Activated CD4-positive, alpha-beta memory T cell treated with anti-CD3 and anti-CD28 coated beads for 36 hours (primary cell): ENCODE measurements at places on chromosomes 11 and 22.

DNA sequence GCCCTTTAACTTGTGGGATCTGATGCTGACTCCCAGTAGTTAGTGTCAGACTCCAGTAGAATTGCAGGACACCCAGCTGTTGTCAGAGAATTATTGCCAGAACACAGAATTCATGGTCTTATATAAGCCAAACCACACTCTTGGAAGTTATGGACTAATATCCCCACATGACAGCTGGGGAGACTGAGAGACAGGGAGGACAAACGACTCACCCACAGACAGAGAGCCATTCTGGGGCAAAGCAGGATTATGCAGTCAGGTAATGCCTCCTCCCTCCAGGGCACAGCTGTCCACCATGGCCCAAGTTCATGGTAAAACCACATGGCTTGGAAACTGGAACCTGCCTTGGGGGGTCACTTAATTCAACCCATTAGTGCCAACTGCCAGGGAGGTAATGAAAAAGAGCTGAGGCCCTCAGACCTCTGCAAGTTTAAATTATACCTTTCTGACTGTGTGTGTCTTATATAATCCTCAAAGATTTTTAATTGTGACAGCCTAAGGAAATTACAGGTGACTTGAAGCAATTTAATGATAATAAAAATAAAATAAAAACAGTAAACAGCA is 299.5 kb downstream of the BUD13 start:
- no peak for DNase-seq

GRCh38 chr11:120391854-120392253 is 55.6 kb downstream of the ARHGEF12 start:
- DNase-seq = no peak

DNA sequence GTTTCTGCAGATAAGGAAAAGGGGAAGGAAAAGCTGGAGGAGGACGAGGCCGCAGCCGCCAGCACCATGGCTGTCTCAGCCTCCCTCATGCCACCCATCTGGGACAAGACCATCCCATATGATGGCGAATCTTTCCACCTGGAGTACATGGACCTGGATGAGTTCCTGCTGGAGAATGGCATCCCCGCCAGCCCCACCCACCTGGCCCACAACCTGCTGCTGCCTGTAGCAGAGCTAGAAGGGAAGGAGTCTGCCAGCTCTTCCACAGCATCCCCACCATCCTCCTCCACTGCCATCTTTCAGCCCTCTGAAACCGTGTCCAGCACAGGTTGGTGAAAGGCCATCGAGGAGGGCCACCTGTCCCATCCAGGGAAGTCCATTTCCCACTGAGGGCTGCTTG is 5.6 kb downstream of the TEF start:
- no peak for DNase-seq

GRCh38 chr11:119759324-119759723 is 30.3 kb upstream of the NECTIN1 start:
- DNase-seq = no peak

DNA sequence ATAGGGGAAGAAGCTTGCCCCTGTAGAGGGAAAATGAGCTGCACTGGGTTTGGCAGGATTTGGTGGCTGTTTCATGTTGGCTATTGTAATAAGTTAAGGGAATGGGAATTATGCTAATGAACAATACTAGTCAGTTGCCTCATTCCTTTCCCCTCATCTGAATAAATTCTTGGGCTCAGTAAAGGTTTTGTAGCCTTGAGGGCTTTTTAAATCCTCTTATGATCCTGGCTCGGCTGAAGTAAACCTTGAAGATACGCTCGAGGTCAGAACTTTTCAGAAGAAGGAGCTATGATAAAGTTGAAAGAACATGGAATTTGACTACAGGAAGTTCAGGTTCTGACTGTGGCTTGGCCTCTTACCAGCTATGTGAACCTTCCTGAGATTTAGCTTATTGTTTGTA is 448.7 kb downstream of the RAB38 start:
- no peak for DNase-seq

- no peak for DNase-seq
Measured at GRCh38 chr11:68467201-68467834, 6.8 kb downstream of the PPP6R3 start.

DNA sequence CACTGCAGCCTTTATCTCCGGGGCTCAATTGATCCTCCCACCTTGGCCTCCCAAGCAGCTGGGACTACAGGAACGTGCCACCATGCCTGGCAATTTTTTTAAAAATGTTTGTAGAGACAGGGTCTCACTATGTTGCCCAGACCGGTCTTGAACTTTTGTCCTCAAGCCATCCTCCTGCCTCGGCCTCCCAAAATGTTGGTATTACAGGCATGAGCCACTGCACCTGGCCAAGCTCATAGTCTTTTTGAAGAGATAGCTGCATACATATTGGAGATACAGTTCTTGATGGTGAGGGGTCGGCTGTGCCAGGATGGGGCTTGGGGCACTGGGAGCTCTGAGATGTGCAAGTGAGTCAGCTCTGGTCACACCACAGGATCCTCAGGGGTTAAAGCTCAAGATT is 53.2 kb downstream of the CHRDL2 start:
- no peak for DNase-seq

DNA sequence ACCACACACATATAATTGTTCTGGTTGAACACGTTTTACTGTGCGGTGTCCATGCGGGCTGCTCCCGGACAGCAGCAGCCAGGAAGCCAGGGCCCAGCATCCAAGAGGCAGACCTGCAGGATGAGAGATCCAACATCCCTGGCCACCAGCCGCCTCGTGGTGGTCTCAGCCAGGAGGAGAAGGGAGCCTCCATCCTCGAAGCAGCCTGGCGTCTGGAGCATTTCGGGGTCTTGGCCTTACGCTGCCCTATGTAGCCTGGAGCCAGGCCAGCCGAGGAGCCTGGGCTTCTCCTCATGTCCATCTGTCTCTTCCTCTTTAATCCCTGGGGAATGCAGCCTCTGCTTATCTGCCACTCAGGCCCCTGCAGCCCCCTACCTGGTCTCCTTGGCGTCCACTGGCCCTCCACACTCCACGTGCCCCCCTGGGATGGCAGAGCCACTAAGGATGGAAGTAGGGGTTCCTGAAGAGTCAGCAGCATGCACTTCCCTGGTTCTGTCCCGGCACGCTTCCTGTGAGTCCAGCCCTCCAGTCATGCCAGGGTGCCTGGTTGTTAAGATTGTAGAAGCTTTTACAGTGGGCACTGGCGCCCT is 253.2 kb downstream of the TBC1D22A start:
- DNase-seq = no peak

GRCh38 chr11:78961937-78962701 is 387.5 kb upstream of the NARS2 start:
- peak; percentile 9 for DNase-seq

GRCh38 chr11:35009191-35009943 is 92.9 kb downstream of the PDHX start:
- DNase-seq = no peak

GRCh38 chr11:78666675-78667160 is 92.1 kb upstream of the NARS2 start:
- no peak for DNase-seq

- DNase-seq = no peak
Measured at GRCh38 chr11:47850337-47850736, 2.2 kb upstream of the NUP160 start.

DNA sequence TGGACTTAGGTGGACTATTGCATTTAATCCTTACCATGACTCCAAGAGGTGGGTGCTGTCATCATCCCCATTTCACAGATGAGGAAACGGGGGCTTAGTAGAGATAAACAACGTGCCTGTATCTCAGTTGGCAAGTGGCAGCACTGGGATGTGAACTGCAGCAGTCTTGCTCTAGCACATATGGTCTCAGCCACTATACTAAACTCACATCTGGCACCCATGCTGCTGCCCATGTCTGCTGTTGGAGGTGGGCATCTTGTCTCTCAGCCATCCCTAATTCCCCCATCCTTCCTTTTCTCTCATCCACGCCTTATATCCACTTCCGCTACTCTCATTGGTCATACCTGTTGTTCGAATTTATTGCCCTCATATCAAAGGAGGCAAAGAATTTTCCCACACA is 3.8 kb downstream of the PRG3 start:
- no peak for DNase-seq

DNA sequence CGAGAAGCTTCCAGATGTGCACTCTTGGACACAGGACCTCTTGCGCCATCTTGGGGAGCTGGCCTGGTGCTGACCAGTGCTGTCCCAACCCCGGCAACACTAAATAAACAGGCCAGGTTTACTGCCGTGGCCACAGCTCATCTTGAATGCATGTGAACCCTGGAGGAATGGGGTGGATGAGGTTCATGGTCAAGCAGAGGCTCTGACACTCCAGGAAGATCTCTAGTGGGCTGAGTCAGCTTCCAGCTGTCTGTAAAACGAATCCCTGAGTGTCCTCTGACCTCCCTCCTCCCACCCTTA is 51.8 kb downstream of the ALX4 start:
- no peak for DNase-seq

DNA sequence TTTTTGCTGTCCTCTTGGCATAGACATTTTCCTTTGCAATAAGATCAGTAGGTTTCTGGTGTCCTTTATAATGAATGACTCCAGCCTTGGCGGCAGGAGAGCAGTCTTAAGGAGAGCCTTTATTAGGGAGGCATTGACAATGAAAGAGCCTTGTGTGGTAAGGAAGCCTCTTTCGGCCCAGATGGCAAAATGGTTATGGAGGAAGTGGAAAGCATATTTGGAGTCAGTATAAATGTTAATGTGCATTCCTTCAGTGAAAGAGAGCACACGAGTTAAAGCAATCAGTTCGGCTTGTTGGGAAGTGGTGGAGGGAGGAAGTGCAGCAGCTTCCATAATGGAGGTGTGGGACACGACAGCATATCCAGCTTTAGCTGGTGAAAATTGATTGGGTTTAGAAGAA is 18.1 kb upstream of the ANO1 start:
- DNase-seq = no peak

- no peak for DNase-seq
Measured at GRCh38 chr11:62534779-62535545, 11.6 kb downstream of the AHNAK start.

- DNase-seq = no peak
Measured at GRCh38 chr11:8293171-8293570, 29.5 kb upstream of the LMO1 start.

DNA sequence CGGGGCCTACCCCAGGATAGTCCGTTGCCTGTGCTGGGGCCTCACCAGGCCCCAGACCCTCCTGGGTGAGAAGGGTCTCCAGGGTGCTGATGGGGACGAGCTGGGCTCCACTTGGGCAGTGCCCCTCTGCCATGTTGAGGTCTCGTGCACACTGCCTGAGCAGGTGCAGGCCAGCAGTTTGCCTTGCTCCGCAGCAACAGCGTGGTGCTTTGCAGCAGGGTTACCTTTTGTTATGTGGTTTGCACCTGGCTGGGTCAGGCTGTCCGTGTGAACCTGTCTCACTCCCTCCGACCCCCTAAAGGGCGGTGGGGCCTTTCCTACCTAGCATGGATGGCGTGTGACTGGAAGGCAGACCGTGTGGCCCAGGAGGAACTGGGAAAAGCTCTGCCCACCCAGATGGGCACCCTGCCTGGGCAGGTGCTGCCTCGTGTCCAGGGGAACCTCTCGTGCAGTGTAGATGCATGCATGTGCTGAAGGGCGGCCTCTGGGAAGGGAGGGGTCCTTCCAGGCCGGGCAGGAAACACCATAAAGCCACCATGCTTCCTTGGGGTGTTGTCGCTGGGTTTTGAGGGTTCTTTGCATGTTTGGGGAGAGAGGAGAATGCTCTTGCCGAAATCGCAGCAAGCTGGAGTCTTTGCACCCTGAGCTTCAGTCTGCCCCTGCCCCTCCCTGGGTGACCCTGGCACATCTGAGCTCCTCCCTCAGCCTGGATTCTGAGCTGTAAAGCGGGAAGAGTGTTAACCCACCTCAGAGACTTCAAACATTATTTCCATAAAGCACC is 75.4 kb upstream of the PPARA start:
- DNase-seq = no peak

- no peak for DNase-seq
Measured at GRCh38 chr11:2445746-2446551, 1.1 kb downstream of the KCNQ1 start.

- no peak for DNase-seq
Measured at GRCh38 chr22:20066617-20067383, 13.2 kb upstream of the DGCR8 start.

- DNase-seq = no peak
Measured at GRCh38 chr11:107789767-107790166, 68.8 kb downstream of the SLC35F2 start.

DNA sequence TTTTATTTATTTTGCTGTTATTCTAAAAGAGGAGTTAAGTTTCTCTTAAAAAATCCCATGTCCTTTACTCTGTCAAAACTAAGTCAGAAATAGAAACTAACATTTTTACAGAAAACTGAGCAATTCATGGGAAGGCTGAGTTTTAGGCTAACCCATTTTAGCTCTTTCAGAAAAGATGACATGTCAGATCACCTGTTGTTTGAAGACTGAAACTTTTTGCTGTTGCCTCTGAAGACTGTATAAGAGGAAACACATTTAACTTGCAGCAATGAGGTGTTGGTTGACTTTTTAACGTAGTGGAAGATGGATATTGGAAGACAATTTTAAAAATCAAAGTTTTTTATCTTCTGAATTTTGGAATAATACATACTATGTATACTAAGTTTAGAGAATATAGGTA is 115.4 kb downstream of the METTL15 start:
- no peak for DNase-seq

DNA sequence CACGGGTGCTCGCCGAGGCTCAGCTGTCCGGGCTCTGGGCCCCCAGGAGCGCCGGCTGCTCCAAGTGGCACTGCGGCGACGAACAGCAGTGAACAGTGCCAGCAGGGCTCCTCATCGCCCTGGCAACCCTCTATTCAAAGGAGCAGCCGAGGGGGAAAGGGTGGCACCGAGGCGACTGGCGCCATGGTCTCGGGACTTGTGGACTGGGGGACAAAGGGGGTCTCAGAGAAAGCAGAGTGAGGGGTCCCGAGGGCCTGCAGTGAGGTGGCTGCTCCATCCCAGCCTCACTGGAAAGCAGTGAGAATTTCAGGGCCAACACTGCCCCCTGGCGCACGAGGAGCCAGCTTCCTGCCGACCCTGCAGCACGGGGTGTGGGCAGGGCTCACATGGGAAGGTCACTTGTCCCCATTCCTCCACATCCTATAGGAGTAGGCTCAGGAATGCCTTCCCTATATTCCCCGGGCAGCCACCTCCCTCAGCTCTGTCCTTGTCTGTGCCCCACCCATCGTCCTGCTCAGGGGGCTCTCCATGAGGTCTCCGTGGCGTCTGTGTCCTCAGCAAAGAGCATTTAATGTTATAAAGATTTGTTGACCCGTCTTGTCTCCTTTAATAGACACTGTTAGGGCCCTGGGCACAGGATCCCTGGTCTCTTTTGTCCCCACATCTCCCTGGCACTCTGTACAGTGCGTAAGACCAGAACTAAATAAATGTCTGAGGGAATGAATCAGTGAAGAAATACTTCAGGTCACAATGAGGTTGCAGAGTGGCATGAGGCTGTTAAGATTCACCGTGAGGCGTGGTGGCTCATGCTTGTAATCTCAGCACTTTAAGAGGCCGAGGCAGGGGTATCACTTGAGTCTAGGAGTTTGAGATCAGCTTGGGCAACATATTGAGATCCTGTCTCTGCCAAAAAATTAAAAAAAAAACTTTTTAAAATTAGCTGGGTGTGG is 26.4 kb downstream of the LRFN4 start:
- DNase-seq = peak; percentile 78

DNA sequence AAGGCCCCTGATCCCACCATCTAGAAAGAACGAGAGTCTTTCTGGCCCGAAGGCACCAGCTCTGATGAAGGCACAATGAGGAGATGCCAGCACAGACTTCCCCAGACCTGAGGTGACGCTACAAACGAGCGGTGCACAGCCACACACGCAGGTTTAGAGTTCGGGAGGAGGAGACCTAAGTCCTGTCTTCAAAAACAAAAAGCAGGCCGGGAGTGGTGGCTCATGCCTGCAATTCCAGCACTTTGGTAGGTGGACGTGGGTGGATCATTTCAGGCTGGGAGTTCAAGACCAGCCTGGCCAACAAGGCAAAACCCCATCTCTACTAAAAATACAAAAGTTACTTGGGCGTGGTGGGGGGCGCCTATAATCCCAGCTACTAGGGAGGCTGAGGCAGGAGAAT is 9.5 kb downstream of the LTO1 start:
- DNase-seq = no peak
